ENCODE measurements at places on chromosomes 12 and 14.

- DNase-seq, result no peak
Measured at GRCh38 chr12:71158361-71158882, 623 bp upstream of the TSPAN8 start.

- no peak for DNase-seq
Measured at GRCh38 chr14:64220056-64220455, 74.1 kb downstream of the ESR2 start.

- DNase-seq, result no peak
Measured at GRCh38 chr12:90085494-90086274, 377.0 kb upstream of the ATP2B1 start.

DNA sequence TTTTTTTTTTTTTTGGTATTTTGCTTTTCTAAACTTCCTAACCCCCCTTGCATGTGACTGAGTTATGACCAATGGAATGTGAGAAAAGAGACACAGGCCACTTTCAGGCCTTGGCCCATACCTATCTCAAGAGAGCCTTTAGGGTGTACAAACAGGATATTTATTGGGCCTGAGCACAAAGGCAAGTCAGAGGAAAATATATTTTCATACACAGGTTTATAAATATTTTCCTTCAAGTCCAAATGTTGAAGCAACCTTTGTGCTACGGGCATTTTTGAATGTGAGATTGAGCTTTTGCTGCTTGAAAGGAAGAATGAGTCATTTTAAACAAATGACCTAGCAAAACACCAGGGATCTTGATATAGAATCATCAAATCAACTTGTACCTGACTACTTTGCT is 228.6 kb upstream of the E2F7 start:
- no peak for DNase-seq

- no peak for DNase-seq
Measured at GRCh38 chr12:64086946-64087345, 135.2 kb downstream of the KICS2 start.

DNA sequence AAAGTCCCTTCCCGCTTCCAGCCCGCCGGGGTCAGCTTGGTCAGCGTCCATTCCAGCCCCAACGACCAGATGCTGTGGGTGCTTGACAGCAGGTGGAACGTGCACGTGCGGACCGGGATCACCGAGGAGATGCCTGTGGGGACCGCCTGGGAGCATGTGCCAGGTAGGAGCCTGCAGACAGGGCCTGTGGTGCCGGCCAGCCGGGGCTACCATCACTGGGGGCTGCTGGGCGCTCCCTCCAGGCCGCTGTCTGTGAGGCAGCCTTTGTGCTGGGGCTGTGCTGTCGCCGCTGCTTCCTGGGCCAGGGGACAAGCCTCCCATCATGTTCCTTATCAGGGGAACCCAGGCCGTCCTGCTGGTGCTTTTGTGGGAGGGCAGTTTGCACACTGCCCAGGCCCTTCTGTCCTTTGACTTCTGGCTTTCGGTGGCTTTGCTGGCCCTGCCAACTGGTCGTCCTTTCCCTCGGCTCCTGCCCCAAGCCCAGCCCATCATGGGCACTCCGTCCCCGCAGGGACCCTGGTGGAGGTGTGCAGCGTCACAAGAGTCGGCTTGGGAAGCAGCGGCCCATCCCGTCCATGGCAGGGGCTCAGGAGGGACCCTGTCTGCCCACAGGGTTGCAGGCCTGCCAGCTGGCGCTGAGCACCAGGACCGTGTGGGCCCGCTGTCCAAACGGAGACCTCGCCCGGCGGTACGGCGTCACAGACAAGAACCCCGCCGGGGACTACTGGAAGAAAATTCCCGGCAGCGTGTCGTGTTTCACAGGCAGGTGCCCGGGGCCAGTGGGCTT is 12.4 kb downstream of the ANKRD9 start:
- DNase-seq, result peak; percentile 93

- DNase-seq, result no peak
Measured at GRCh38 chr14:102103062-102103695, 16.3 kb upstream of the HSP90AA1 start.

Data from erythroblast (primary cell).